GM13977 (cell line): ENCODE measurements at places on chromosomes 11 and 22.

- no peak for DNase-seq
Measured at GRCh38 chr11:79367844-79368243, 73.0 kb downstream of the TENM4 start.

- DNase-seq = peak; percentile 1
Measured at GRCh38 chr11:81005595-81005994, 1564.8 kb upstream of the TENM4 start.

GRCh38 chr11:73872749-73873357, 3.8 kb downstream of the COA4 start:
- no peak for DNase-seq

DNA sequence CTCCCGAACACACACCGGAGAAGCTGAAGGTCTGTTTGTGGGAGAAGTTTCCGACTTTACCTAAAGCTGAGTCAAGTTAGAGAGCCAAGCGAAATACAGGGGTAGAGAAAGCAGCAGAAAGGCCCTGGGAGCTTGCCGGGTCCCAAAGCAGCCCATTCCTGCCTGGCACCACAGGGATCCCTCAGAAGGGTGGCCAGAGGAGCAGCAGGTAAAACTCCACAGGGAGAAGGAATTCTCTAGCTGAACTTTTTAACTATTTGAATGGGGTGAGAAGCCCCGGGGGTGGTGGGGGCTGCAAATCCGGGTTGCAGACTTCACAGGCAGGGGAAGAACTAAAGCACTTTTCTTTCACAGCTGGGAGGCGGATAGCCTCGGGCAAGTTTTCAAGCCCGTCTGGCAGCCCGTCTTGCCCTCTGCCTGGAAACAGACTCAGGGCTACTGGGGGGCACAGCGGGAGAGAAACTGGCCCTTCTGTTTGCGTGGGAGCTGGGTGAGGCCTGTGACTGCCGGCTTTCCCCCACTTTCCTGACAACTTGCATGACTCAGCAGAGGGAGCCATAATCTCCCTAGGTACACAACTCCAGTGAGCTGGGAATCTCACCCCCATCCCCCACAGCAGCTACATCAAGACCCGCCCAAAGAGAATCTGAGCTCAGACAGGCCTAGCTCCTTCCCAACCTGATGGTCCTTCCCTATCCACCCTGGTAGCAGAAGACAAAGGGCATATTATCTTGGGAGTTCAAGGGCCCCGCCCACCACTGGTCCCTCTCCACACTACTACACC, 311.0 kb downstream of the SBF2 start:
- no peak for DNase-seq

DNA sequence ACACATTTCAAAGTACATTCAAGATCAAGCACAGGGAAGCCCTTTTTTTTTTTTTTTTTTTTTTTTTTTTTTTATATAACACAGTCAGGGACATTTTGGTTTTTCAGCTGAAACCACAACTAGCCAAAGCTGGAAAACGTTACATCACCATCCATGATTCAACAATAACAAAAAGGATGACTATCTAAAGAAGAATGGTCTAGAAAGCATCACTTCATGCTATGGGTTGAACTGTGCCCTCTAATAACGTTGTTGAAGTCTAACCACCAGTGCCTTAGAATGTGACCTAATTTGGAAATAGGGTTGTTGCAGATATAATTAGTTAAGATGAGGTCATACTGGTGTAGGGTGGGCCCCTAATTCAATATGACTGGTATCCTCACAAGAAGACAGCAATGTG, 46.6 kb downstream of the MTMR2 start:
- no peak for DNase-seq

- DNase-seq = no peak
Measured at GRCh38 chr11:61616434-61616833, 35.6 kb upstream of the SYT7 start.

GRCh38 chr11:36376009-36376887, 80.2 kb downstream of the PRR5L start:
- DNase-seq = peak; percentile 23

GRCh38 chr22:50138041-50138440, 32.5 kb upstream of the PANX2 start:
- no peak for DNase-seq

DNA sequence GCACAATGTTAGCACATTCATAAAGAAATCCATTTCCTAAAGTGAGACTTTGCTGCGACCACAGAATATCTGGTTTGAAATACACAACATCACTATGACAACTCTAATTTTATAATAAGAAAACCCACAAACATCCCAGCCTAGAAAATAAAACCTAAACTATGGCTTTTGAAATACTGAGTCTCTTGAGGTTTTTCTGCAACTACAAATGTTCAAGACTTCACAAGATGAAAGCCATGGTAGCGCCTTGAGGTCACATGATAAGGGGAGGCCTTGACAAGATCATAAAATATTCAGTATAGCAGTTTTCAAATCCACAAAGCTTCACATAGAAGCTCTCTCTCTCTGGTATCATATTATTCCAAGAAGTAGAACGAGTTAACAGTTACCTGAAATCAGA, 126.8 kb downstream of the MPPED2 start:
- DNase-seq = no peak

GRCh38 chr11:60970890-60971289, 590 bp upstream of the CD6 start:
- DNase-seq = no peak

GRCh38 chr11:106493751-106494150, 416.3 kb downstream of the AASDHPPT start:
- no peak for DNase-seq

DNA sequence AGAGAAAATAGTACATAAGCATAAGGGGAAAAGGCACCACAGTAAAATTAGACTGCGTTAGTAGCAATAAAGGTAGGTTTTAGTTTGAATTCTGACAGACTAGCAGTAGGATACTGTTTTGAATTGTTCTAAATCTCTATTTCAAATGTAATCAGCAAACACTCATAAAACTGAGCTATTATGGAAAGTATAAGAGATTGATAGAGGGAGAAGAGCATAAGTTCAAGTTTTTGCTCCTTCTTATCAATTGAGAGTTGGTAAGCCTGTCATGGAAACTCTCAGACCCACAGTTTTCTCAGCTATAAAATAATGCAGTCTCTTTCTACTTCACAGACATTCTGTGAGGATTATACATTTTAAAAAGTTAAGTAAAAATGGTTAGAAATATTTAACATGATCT, 840.2 kb upstream of the CNTN5 start:
- no peak for DNase-seq

GRCh38 chr22:46025225-46025972, 48.4 kb upstream of the WNT7B start:
- no peak for DNase-seq

DNA sequence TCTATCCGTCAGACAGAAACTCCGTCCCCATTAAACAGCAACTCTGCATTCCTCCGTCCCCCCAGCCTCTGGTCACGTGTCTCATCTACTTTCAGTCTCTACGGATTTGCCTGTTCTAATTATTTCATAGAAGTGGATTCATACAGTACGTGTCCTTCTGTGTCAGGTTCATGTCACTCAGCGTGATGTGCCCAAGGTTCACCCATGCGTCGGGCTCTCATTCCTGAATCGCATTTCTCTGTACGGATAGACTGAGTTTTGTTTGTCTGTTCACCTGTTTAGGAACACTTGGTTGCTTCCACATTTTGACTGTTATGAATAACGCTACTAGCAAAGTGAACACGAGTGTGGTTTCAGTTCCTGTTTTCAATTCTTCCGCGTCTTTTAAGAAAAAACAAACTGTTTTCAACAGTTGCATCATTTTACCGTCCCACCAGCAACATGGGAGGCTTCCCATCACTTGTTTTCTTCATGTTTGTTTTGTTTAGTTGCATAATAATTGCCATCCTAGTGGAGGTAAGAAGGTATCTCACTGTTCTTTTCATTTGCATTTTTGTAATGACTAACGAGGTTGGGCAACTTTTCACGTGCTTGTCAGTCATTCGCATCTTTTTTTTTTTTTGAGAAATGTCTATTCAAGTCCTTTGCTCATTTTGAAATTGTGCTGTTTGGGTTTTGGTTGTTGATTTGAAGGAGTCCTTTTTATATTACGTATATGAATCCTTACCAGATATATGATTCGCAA, 8.9 kb upstream of the NLRP6 start:
- peak; percentile 76 for DNase-seq

- DNase-seq = no peak
Measured at GRCh38 chr22:30827646-30828045, 133.0 kb downstream of the OSBP2 start.

DNA sequence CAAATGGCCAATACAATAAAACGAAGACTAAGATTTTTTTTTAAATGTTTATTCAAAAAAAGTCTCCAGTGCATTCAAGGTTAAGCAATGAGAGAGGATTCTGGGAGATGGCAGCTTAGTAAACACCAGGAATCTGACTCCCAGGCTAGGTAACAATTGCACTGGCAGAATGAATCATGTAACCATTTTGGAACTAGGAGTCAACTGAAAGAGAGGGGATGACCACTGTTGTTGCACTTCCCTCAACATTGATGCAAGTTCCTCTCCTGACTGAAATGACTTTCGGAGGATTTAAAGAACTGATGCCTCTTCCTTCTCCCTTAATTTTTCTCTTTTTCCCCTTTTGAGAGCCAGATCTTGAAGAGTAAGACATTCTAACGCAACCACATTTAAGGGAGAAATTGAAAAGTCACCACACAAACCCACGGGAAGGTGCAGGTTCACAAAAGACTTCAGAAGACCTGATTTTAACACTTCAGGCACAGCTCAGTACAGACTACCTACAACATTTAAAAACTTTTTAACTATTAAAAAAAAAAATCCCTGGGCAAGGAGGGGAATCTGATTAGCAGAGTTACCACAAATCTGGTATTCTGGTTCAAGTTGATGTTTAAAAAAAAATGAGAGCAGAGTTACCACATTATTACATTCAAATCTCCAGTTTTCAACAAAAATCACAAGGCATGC, 56.8 kb downstream of the FCHSD2 start:
- no peak for DNase-seq

DNA sequence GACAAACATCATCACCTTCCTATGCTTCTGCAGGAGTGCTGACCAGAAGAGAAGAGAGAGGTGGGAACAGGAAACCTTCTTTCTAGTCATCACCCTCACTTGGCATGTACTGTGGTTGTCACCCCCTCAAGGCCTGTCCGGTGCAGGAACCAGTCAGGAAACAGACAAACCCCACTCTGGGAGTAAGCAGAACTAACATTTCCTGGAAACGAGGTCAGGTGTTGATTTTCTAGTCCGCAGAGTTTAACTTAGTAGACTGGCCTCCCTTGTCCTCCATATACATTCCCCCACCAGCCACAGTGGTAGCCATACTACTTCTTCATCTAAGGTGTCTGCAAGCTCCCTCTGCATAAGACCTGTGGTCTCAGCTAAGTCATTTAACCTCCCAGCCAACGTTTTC, 80.7 kb upstream of the NCAM1 start:
- DNase-seq = no peak

DNA sequence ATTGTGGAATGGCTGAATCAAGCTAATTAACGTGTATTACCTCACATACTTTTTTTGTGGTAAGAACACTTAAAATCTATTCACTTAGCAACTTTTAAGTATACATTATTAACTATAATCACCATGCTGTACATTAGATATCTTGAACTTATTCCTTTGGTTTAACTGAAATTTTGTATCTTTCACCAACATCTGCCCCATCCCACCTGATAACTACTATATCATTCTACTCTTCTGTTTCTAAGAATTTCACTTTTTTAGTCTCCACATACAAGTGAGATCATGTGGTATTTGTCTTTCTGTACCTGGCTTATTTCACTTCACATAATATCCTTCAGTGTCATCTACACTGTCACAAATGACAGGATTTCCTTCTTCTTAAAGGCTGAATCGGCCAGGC, 17.1 kb upstream of the VWA5A start:
- no peak for DNase-seq

- DNase-seq = no peak
Measured at GRCh38 chr11:95495706-95496105, 264.7 kb upstream of the SESN3 start.

GRCh38 chr22:22888571-22889353, 1.1 kb downstream of the IGLL5 start:
- peak; percentile 5 for DNase-seq

DNA sequence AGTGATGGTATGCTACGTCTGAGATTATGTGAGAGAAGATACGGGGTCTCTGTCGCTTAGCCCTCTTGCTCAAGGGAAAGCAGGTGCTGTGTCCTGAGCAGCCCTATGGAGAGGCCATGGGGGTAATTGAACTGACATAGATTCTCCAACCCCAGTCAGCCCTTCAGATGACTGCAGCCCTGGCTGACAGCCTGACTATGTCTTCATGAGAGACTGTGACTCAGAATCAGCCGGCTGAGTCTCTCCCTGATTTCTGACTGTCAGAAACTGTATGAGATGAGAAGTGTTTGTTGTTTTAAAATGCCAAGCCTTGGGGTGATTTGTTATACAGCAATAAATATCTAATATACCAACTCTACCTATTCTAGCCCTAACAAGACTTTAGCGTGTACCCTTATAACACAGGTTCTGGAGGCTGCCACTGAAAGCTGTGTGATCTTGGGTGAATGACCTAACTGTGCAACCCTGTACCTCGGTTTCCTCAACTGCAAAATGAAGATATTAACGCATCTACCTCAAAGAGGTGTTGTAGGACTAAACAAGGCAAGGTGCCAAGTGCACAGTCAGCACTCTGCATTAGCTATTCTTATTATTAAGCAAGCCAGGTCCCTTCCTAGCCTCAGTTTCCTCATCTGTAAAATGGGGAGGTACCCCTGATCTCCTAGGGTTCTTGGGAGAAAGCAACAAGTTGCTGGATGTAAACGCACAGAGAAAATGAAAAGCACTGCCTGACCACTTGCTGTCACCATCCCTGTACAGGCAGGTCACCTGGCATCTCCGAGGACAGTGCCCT, 24.9 kb downstream of the SLC43A1 start:
- DNase-seq = no peak

- DNase-seq = no peak
Measured at GRCh38 chr11:107780136-107780535, 68.3 kb upstream of the SLN start.

DNA sequence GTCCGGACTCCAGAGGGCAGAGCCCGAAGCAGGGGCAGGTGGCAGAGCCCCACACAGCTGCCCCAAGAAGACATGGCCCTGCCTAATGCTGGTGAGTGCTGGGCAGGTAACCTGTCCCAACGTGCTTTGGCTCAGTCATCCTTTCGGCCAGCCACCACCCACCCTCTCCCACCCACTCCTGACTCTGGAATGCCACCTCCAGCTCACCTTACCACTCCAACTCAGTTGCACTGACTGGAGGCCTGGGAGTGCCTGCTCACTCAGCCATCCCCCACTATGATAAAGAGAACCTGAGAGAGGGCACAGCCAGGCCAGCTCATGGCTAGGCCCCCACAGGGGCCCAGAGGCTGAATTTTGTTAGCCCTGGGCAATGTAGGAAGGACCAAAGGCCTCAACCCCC, 53.8 kb upstream of the MPEG1 start:
- DNase-seq = no peak

DNA sequence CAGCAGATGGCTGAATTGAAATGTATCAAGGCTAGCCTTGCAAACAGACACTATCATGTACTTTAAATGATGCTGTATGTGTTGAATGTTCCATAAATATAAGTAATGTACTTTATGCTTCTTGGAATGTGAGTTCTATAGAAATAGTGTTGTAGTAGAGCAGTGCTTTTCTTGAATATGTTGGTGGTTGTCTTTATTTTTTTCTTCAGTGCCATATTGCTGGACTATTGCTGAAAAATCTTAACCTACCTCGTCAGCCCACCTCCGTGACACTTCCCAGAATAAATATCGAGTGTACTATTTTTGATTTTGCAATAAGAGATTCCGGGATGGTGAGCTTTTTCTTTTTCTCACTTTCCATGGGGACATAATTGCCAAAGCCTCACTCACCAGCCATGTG, 153.9 kb downstream of the NAV2 start:
- DNase-seq = no peak
